ENCODE measurements at places on chromosomes 16 and 17.

DNA sequence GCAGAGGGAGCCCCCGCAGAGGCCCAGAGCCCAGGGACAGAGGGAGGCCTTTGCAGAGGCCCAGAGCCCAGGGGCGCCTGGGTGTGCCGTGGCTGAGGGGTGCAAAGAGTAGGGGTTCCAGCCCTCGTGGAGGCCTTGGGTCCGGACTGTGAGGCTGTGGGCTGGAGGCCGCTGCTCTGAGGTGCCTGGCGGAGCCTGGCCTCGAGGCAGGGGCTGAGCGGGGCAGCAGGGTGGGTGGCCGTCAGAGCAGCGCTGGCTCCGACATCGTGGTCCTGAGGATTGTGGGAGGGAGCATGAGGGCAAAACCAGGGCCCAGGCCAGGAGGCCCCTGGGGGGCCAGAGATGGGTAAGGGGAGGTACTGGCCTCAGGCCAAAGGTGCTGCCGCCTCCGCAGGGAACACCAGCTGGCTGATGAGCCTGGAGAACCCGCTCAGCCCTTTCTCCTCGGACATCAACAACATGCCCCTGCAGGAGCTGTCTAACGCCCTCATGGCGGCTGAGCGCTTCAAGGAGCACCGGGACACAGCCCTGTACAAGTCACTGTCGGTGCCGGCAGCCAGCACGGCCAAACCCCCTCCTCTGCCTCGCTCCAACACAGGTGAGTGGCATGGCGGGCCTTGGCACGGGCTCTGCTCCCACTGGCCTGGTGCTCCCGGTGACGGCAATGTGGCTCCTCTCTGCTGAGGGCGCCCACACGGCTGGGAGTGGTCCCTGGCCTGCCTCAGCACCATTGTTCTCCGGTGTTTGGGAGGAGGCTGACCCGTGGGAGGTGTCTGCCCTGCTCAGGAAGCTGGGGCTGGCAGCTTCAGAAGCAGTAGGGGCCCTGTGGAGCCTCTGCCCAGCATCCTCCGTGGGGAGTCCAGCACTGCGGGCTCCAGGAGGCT lies 33.7 kb downstream of the TSC2 start:
- DNase-seq = no peak

- no peak for DNase-seq
These were observed 48.8 kb upstream of the CLEC19A start for GRCh38 chr16:19236561-19237209.

GRCh38 chr17:64281962-64282752 lies 19.1 kb upstream of the TEX2 start:
- no peak for DNase-seq

GRCh38 chr16:10485698-10486382 lies 94.6 kb downstream of the EMP2 start:
- DNase-seq = no peak

- DNase-seq = no peak
These were observed 259.4 kb upstream of the TBX2 start for GRCh38 chr17:61140081-61140786.

GRCh38 chr17:81967533-81968395 lies 6.8 kb upstream of the NOTUM start:
- DNase-seq = peak; percentile 73

DNA sequence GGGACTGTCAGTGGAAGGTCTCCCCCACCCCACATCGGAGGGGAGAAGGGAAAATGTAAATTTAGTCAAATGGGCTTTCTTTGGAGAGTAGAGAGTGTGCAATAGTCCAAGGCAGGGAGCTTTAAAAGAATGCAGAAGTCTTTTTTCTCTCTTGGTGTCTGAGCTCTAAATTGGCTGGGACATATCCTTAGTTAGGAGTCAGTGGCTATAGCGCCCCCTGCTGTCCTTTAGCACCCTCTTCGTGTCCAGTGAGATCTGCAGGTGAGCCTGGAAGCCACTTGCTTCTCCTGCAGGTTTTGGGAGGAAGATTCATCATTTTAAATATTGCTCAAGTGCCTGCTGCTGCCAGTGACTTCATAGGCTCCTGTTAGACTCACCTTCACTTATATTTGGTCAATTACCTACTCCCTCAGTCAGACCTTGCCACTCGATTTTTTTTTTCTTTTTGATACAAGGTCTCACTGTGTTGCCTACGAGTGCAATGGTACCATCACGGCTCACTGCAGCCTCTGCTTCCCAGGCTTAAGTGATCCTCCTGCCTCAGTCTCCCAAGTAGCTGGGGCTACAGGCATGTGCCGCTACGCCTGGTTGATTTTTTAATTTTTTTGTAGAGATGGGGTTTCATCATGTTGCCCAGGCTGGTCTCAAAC lies 174.8 kb downstream of the PRKCB start:
- DNase-seq = peak; percentile 66

GRCh38 chr17:549177-550040 lies 165.2 kb downstream of the VPS53 start:
- no peak for DNase-seq

DNA sequence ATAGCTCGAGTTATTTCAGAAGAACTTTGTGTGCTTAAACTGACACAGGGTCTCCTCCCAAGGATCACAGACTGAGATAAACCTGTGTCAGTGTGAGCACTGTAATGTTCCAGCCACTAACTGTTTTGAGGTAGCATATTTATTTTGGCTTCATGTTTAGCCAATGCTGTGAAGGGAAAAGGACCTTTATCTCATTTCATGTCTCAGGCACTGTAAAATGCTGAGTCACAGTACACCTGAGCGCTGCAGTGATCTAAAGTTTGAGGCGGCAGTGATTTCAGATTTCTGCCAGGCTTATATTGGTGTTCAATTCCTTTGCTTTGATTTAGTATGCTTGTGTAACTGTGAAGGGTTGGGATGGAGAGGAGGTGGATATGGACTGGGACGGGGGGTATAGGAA lies 3.1 kb upstream of the DNAJA2 start:
- no peak for DNase-seq

- no peak for DNase-seq
These were observed 1.5 kb downstream of the MXRA7 start for GRCh38 chr17:76709077-76709950.

DNA sequence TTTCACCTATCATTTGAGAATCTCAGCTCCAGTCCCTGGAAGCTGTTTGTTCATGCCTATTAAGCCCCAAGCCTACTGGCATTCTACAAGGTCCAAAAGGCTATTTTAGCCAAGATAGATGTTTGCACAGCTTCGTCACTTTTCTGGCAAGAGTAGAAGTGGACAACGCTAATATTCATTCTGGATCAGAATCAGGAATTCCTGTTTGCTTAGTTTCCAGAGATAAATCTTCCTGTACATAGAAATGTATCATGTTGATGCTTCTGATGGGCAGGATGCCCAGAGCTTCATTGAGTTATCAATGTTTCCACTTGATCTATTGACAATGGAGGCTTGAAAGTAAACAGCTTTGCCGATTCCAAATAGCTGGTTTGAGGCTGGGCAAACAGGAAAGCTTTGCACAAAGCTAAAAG lies 260.7 kb upstream of the CA10 start:
- no peak for DNase-seq
